ENCODE measurements at places on chromosomes 6 and 20.
A peak's percentile ranks its signal among the peaks of the same experiment; 100 is the strongest.

DNA sequence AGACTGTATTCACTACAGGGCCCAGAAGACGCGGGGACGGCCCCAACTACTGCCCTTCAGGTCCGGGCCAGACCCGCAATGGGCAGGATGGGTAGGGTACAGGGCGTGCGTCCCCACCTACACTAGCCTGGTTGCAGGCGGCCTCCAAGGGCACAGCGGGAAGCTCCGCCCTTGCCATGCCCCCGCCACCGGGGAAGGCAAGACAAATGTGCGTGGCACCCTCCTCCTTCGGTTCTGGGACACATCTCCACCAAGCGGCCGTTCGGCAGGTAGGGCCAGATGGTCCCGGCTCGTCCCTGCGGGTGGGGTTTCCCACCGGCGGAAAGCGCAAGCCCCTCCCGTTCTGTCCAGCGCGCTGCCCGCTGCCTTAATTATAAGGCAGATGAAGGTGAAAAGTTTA, 5.6 kb downstream of the NXT1 start:
- no peak for DNase-seq

GRCh38 chr20:14055127-14055742, 59.9 kb downstream of the MACROD2 start:
- no peak for DNase-seq

- peak; percentile 22 for DNase-seq
These were observed 490 bp downstream of the JAG1 start for GRCh38 chr20:10673176-10673841.

DNA sequence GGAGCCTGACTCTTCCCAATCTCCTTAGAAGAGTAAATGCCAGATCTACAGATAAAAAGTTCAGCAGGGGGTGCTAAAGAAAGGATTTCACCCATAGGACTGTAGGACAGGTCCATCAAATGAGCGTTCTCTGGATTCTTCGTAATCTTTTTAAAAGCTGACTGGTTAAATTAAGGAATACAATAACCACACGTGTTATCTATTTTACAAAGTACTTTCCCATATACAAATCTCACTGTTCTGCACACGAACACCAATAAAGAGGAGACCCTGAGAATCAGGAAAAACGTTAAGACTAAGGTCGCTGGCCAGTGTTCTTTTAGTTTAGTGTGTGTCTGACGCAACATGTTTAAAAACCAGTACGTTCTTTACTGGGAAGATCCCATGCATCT, 542 bp downstream of the TUBE1 start:
- no peak for DNase-seq

DNA sequence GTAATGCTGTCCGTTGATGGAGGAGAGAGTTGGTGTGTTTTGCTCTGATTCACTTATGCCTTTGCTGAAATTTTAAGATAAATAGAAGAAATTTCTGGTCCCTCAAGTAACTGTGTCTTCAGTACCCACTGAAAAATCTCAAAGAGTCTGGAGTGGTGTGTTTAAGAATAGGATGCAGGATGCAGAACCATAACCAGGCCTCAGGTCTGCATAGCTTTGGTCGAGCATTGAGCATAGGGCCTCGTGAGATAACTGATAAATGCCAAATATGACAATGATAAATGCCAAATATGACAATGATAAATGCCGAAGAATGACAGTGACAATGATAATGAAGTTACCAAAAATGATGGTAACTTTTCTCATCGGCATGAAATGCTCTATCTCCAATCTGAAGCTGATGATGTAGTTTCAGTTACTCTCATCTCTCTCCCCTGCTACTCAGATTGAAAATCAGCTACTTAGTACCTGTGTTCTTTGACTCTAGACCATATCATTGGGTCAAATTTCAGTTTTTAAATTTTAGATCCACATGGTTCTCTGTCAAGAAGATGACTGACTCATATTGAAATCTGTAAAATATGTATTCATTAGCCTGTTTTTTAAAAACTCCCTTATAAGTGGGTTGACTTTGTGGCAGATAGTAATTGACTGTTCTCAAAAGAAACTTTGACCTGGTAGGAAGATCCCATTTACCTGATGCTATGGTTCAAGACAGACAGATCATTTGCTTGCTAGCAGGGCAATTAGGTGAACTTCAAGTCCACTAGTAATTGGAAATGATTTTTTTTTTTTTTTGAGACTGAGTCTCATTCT, 96.6 kb downstream of the SLC16A10 start:
- no peak for DNase-seq

- DNase-seq = no peak
These were observed 64.4 kb downstream of the SMPDL3A start for GRCh38 chr6:122853259-122853995.
